T-helper 2 cell (primary cell): ENCODE measurements at places on chromosomes 1 and 21.

- no peak for DNase-seq
These were observed 5.1 kb downstream of the SRSF4 start for GRCh38 chr1:29176576-29176975.

DNA sequence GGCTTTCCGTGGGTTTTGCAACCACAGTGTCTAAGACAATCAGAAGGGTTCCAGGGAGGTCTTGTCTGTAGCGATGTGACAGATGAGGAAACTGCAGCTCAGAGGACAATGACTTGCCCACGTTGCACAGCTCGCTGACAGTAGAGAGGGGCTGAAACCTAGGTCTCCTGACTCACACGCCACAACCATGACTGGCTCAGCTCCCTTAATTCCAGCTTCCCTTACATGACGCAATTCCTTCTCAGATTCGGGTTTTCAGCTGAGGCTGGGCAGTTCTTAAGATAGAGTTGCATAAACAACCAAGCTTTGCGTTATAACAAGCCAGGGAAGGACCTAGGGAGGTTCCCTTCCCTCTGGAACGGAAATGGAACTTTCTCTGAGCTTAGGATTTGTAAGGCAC is 36.3 kb downstream of the DHCR24 start:
- no peak for DNase-seq

GRCh38 chr1:69171248-69171647 is 396.5 kb upstream of the LRRC7 start:
- no peak for DNase-seq

DNA sequence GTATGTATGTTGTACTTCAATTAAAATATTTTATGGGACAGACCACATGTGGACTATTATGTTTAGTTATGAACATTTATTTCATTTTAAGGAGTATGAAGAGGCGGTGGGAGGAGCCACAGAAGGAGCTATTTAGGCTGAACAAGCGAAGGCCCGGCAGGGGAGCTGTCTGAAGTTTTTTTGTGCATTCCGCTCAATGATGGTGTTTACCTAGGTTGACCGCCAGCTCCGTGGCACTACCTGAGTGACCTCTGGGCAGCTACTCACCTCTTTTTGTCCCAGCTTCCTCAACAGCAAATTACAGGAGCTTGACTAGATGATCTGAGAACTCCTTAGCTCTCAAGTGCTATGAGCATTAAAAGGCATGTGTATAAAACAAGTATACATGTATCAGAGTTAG is 32.7 kb upstream of the C1orf198 start:
- DNase-seq, result no peak

GRCh38 chr1:1073743-1074587 is at the start of gene RNF223:
RNF223 (minus strand) TSS chr1:1074306; CDS start chr1:1072566, 1,740 bp downstream.
- no peak for DNase-seq

- no peak for DNase-seq
These were observed 66.1 kb downstream of the TTC3 start for GRCh38 chr21:37139154-37139553.
